Activated T-helper 2 cell treated with anti-CD3 and anti-CD28 coated beads, Interferon-gamma antibody, Interleukin-2, Interleukin-4, amounts not matched to agents 10 μg/mL and 5 μg/mL and 100 μg/mL, durations not matched to agents 14 hours and 24 hours and 36 hours (primary cell): ENCODE measurements at places on chromosomes 2 and 18.

- DNase-seq, result no peak
Measured at GRCh38 chr18:79974025-79974654, 9.7 kb downstream of the HSBP1L1 start.

GRCh38 chr2:149055751-149056150 is 17.3 kb downstream of the LYPD6B start:
- no peak for DNase-seq

DNA sequence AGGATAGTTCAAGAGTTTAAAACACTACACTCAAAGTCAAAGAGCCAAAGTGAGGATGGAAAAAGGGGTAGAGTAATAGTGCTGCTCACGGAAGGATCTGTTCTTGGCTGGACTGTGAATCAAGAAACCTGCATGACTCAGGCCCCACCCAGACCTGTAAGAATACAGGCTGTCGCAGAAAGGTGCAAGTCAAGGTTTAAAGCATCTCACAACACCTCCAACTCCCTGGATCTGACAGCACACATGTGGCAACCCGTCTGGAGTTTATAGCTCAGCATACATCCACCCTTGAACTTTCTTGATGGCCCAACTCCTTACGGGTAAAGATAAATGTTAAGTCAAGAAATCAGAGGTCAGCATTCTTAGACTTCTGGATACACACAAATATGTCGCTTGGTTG is 6.3 kb downstream of the KIAA2012 start:
- no peak for DNase-seq

GRCh38 chr18:45412577-45412976 is 202.7 kb upstream of the SLC14A2 start:
- no peak for DNase-seq

DNA sequence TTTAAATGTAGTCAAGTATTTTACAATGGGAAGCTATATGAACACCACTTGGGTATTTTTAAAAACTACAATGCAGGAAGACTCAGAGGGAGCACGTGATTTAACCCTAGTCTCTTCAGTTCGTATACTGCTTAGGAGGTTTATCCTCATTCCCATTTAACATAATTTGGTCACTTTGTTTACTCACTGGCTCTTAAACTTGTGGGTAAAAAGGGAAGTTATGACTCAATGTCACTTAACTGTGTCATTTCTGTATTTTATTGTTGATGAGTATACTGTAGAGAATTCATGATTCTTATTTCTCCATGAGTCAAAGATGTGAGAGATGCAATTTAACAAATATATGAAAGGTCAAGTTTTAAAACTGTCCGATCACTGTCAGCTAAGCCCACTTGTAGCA is 48.2 kb downstream of the SLC66A3 start:
- DNase-seq, result no peak

DNA sequence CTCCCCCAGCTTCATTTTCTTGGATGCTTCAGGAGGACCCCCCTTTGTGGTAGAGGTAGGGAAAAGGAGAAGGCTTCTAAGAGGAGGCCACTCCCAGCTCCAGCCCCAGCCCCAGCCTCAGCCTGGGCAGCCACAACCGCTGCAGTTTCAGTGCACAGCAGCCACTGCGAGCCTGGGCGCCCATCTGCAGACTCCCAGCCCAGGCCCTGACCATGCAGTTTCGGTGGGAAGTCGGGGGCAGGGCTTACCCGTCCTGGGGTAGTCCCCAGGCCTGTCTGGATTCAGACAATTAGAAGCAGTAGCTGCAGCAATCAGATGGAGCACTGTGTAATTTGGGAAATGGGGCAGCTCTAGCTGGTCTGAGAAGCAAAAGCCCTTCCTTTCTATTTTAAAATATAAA is 28.6 kb downstream of the ITM2C start:
- DNase-seq, result no peak

GRCh38 chr2:239405071-239405470 is 4.3 kb upstream of the HDAC4 start:
- DNase-seq, result no peak

DNA sequence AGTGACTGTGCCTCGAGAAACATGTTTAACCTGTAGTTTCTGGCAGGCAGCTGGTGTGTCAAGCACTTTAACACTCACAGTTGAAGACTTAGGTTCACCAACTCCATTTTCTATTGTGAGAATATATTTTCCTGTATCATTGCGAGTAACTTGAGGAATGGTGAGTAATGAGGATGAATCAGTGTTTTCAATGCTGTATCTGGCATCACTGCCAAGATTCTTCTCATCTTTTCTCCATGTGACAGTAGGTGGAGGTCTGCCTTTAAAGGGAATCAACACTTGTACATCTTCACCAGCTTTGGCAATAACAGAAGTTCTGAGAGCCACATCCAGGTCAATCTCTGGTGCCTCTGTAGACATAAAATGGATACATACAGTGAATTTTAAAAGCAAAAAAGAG is 72.8 kb downstream of the PLEKHA3 start:
- no peak for DNase-seq

GRCh38 chr2:63012541-63012940 is 38.1 kb upstream of the OTX1 start:
- DNase-seq, result no peak

DNA sequence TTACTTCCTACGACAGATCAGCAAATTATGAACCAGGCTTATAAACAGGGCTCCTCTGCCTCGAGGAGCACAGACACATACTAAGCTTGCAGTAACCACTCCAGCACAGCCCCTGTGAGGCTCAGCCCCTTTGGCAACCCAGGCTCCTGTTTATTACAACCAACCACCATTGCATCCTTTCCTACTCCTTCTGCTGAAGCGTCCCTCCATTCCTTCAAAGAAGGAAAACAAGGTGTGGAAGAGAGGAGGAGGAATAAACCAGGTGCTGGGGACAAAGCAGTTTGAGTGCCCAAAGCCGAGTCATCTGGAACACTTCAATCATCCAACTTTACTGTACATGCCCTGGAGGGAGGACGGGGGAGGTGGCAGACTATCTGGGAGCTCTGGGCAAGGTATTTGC is 87.2 kb upstream of the MGAT4A start:
- peak; percentile 4 for DNase-seq

DNA sequence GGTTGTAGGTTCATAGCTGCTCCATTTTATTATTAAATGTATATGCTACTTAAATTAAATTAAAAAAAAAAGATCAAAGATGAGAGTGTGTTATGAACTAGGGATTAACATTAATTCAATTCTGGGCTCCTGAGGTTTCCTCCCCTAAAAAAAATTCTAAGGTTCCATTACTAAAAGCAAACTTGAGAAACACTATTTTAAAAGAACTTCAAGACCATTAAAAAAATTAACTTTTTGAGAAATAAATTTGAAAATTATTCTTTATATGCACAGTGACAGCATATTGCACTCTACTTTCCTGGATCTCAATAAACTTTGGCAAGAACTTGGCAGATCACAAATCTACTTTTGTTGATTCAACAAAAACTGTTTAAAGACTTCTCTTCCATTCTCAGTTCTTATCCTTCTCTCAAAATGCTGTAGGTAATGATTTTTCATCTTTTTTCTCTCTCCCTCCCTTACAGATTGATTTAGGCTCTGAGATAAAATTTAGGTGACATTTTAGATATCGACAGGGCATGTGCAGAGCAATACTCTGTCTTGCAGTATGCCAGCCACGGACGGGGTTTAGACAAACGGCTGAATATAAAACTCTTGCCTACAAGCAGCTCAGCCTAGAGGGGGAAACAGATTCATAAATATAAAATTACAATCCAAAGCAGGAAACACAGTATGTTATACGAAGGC is 592 bp upstream of the MARS2 start:
- no peak for DNase-seq

- no peak for DNase-seq
Measured at GRCh38 chr2:105498281-105498846, 99.5 kb upstream of the FHL2 start.

- no peak for DNase-seq
Measured at GRCh38 chr2:39118786-39119499, 1.9 kb downstream of the SOS1 start.

GRCh38 chr18:37778417-37779165 is 213.0 kb upstream of the CELF4 start:
- DNase-seq, result peak; percentile 26

- DNase-seq, result no peak
Measured at GRCh38 chr18:3867864-3868311, 417.9 kb downstream of the TGIF1 start.

DNA sequence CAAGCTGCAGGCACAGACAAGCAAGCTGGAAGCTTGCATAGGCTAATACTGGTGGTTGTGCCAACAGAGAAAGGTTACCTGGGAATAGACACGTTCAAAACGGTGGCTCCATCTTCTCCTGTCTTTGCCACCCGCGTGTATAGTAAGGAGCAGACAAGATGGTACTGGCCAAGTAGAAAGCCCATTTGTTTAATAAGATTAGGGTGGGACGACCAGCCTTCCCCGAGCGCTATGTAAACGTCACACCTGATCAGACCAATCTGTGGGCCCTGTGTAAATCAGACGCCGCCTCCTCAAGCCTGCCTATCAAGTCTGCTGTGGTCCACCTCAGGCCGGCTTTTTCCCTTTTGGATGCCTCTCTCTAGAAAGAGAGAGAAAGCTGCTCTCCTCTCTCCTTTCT is 189.2 kb downstream of the LAMA1 start:
- no peak for DNase-seq

- no peak for DNase-seq
Measured at GRCh38 chr18:27695503-27695902, 481.4 kb downstream of the CDH2 start.

GRCh38 chr2:47269316-47270232 is 114.5 kb upstream of the STPG4 start:
- no peak for DNase-seq

DNA sequence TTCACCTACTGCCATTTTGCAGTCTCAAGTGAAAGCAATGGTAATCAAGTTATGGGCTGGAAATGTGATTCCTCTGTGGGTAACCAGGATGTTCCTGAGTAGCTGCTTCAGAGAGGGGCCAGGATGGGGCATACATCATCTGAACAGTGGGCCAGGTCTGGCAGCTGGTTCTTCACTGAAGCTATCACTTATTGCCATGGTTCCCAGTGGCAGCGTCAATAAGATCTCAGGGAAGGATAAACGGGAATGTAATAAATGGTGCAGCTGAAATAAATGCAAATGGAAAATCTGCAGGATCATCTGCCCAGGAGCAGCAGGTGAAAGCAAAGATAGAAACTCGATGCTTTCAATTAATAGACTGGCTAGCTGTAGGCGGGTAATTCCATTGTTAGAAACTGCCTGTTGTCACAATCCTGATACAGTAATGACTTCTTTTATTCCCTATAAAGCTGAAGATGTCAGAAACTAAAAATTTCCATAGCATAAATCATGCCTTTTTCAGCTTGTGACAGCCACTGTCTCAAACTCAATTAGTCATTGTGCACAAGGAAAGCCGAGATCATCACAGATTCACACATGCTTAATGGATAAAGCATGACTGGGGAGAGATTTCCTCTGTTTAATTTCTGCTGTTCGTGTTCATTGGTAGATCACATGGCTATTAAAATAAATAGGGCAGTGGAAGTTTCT is 56.2 kb upstream of the CCDC85A start:
- no peak for DNase-seq

DNA sequence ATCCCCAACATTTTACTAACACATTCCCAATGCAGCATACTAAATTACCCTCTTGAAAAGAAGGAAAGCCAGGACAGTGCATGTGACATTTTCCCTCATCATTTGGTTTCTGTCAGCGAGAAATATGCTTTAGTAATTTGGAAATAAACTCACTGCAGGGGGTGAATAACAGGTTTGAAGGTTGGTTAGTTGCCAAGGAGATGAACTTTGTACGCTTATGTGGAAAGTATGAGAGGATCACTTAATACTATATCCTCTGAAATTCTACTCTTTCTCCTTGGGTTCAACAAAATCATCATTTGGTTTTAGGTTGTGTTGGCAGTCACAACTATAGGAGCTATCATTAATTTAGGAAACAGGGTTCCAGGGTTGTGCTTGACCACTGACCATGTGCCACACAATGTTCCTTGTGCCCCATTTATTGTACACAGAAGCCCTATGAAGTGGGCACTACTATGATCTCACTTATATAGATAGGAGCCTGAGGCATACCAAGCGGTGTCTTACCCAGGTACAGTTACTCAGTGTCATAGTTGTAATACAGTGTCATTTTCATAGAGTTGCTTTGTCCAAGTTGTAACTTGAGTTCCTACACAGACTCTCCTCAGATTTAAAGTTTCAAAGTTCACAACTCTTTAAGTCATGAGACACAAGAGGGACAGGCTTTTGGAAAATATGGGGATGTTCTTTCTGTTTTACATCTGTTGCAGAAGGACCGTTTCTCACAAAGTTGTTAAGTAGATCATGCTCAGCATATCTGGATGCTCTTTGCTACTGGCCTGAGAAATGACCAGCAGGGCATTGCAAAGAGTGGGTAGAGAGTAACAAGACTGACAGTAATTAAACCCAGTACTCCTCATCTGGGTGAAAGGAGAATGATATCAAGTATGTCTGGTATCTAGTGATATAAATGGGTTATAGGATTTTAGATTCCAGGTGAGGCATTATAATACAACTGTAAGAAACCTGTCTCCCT is 91.8 kb downstream of the MAP4K4 start:
- DNase-seq, result no peak

DNA sequence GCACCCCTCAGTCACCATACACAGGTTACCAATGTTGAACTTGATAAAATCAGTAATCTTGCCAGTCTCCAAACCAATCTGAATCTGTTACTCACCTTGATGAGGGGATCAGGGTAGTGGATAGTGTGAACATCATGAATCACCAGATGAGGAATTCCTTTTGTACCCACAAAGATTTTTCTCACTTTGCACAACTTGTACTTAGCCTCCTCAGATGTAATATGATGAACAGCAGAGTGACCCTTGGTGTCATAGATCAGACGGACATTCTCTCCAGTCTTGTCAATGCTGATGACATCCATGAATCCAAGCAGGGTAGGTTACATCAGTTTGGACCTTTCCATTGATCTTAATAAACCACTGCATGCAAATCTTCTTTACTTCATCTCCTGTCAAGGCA is 54.7 kb downstream of the MDH1 start:
- no peak for DNase-seq

GRCh38 chr18:37332628-37333420 is 232.8 kb downstream of the CELF4 start:
- DNase-seq, result no peak

- no peak for DNase-seq
Measured at GRCh38 chr18:57631697-57632096, 10.1 kb upstream of the NARS1 start.
